ENCODE measurements at places on chromosomes 1 and 21. TPM values are rescaled to one million over a fixed set of nuclear protein-coding genes. Genes with fewer than 3 reads are reported as not detected.
A peak's percentile ranks its signal among the peaks of the same experiment; 100 is the strongest.

DNA sequence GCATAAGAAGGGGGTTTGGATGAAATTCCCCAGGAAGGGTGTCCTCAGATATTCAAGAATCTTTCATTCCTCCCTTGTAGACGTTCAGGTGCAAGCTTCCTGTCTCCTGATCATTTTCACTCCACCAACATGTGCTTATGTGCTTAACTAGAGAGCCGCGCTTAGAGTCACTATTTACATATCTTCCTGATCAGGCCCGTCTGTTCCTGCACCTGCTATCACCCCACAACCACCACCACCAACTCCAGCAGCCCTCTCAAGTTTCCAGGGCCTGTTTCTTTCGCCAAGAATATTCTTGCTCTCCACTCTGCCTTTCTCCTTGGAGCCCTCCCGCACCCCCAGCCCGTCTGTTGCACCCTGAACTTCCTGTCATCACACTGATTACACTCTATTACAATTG lies 113.4 kb downstream of the SPSB1 start:
- no peak for DNase-seq

DNA sequence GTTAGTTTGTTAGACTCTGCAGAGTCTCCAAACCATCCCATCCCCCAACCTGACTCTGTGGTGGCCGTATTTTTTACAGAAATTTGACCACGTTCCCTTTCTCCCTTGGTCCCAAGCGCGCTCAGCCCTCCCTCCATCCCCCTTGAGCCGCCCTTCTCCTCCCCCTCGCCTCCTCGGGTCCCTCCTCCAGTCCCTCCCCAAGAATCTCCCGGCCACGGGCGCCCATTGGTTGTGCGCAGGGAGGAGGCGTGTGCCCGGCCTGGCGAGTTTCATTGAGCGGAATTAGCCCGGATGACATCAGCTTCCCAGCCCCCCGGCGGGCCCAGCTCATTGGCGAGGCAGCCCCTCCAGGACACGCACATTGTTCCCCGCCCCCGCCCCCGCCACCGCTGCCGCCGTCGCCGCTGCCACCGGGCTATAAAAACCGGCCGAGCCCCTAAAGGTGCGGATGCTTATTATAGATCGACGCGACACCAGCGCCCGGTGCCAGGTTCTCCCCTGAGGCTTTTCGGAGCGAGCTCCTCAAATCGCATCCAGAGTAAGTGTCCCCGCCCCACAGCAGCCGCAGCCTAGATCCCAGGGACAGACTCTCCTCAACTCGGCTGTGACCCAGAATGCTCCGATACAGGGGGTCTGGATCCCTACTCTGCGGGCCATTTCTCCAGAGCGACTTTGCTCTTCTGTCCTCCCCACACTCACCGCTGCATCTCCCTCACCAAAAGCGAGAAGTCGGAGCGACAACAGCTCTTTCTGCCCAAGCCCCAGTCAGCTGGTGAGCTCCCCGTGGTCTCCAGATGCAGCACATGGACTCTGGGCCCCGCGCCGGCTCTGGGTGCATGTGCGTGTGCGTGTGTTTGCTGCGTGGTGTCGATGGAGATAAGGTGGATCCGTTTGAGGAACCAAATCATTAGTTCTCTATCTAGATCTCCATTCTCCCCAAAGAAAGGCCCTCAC lies at the start of gene OLIG2:
Gene OLIG2 (plus strand): TSS at position 447 of the 954 bp plus-strand sequence. CDS start 928 bp downstream, outside the sequence.
- DNase-seq = peak; percentile 26

OR10Z1 gene
- not detected for total RNA-seq

ACOT11 gene
- 1.2 TPM for total RNA-seq

ST6GALNAC3 gene
- 2.7 TPM for total RNA-seq

TMEM81 gene
- 2.5 TPM for total RNA-seq

LYPLA2 gene
- 57.0 TPM for total RNA-seq

Data from activated CD8-positive, alpha-beta T cell treated with anti-CD3 and anti-CD28 coated beads for 36 hours (primary cell).